ENCODE measurements at places on chromosomes 7 and 10.

- no peaks in the 10 kb centered on the region for H3K27me3 ChIP-seq
- peak overlapping the region; percentile 91 for H3K27ac ChIP-seq
- H3K36me3 ChIP-seq: no peaks in the 10 kb centered on the region
- H3K4me1 ChIP-seq: peaks cover 36% of the 10 kb centered on the region
Measured at GRCh38 chr10:11167233-11167966, 149.7 kb downstream of the CELF2 start.

DNA sequence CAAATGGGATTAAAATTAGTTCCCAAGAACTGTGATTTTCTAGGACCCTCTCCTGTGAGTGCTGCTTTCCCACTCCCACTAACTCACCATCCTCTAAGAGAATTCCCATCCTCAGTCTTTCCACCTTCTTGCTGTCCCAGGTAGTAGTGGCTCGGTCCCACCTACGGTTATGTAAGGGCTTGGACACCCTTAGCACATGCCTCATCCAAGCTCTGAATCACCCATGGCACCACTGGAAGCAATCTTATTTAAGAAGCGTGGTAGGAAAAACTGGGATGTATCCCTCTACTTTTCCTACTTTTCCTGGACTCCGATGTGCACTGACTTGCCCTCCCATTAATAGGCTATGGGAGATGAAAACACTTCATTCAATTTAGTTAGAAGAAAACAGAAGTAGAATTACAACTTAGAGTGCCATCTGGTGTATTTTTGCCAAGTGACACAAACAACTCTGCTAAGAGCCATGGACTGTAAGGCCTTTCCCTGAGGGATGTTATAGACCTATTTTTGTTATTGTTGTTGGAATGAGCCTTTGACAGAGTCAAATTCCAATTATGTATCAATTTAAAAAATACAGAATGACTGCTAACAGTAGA lies 13.7 kb upstream of the ANKRD22 start:
- H3K27me3 ChIP-seq: no peaks in the 10 kb centered on the region
- H3K4me3 ChIP-seq: no peak overlapping the region
- no peaks in the 10 kb centered on the region for H3K36me3 ChIP-seq
- H3K27ac ChIP-seq: no peak overlapping the region

DNA sequence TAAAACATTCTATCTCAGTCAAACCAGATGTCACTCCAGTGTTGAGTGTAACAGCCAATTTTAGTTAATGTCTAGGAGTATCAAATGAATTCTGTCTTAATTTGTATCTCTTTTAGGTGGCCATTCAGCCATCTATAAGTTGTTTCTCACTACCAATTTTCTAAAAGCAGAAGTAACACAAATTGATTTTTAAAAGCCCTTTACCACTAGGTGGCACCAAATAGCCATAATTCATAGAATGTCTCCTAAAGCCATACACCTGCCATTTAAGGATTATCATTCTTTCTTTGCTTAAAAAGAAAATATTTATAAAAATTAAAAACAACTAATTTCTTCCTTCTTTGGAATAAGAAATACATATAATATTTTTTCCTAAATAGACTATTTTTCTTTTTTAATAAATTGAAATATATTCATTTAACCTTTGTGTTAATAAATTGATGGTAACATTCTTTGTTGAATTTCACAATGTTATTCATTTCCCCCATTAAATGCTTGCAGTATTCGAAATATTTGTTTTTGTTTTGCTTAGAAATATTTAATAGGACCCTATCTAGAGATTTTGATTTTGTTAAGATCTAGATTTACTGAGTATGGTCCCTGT lies 107.8 kb upstream of the PPP1R3A start:
- no peak overlapping the region for H3K27ac ChIP-seq
- H3K4me3 ChIP-seq: no peak overlapping the region
- H3K36me3 ChIP-seq: no peaks in the 10 kb centered on the region
- no peaks in the 10 kb centered on the region for H3K4me1 ChIP-seq
- no peaks in the 10 kb centered on the region for H3K27me3 ChIP-seq

DNA sequence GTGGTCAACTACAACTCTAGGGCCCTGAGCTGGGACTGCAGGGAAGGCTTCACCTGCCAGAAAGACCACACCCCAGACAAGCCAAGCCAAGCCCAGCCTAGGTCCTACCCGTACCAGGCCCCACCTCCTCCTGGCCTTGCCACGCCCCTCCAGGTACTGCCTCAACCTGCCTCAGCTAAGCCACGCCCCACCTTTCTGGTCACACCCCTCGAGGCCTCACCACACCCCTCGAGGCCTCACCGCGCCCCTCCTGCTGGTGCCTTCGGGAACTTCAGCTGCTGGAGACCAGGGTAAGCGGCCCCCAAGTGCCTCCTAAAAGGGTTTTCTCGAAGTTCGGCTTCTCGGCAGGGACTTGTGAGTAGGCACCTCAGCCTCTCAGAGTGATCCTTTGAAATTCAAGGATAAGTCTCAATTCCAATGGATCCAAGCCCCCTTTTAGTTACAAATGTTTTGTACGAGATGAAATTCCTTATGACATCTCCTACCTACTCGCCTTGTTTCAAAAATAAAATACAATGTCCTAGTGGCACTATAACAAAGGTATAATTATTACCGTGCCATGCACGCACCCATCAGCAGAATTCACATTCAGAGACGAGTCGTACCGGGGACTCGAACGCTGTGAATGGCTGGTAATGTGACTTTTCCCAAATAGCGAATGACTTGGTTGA lies 171.2 kb downstream of the ARHGAP21 start:
- H3K27ac ChIP-seq: no peak overlapping the region
- H3K27me3 ChIP-seq: no peaks in the 10 kb centered on the region
- peaks cover 8% of the 10 kb centered on the region for H3K36me3 ChIP-seq

- H3K36me3 ChIP-seq: no peaks in the 10 kb centered on the region
- H3K4me1 ChIP-seq: peaks cover 75% of the 10 kb centered on the region
- no peak overlapping the region for H3K27ac ChIP-seq
- no peak overlapping the region for H3K4me3 ChIP-seq
- no peak for DNase-seq
Measured at GRCh38 chr7:139771001-139771956, 6.5 kb downstream of the HIPK2 start.

DNA sequence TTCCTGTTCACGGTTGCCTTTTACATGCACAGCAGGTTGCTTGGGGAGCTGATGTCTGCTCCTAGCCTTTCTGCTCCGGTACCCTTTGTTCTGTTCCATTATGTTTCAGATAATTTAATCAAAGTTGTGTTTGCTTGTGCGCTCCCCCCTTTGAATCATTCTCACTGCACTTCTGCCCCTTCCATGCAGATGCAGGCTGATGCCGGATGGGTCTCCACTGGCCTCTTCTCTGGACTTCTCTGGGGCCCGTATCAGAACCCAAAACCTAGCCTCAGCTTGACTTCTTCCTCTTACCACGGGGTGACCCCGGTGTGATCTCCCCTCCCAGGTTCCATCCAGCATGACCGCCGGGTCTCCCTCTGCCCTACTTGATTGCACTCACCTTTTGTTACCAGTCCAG lies 272.0 kb downstream of the DPP6 start:
- H3K27ac ChIP-seq: no peak overlapping the region
- H3K27me3 ChIP-seq: no peaks in the 10 kb centered on the region
- no peaks in the 10 kb centered on the region for H3K4me1 ChIP-seq
- H3K4me3 ChIP-seq: no peak overlapping the region
- no peaks in the 10 kb centered on the region for H3K36me3 ChIP-seq
- DNase-seq: no peak

GRCh38 chr10:109899356-109900331 lies 23.7 kb downstream of the XPNPEP1 start:
- no peak for DNase-seq
- H3K36me3 ChIP-seq: no peaks in the 10 kb centered on the region
- no peaks in the 10 kb centered on the region for H3K27me3 ChIP-seq
- no peak overlapping the region for H3K4me3 ChIP-seq

DNA sequence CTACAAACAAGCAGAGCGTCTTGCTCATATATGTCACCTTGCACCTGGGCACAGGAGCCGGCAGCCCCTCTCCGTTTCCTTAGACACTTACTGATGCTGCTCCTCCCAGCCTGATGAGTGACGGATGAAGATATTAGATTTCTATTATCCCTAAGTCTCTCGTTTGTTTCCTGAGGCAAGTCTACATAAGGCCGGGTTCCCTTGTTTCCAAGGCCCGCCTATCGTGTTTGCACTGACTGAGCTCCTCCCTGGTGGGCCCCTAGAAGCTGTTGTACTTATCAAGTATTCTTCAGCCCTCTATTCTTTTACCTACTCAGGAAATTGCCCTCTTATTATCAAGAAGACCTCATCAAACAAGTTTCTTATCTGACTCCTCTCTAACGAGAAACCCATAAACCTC lies 18.5 kb downstream of the SH3PXD2A start:
- H3K27me3 ChIP-seq: no peaks in the 10 kb centered on the region
- H3K27ac ChIP-seq: peak overlapping the region; percentile 14
- no peak overlapping the region for H3K4me3 ChIP-seq
- H3K4me1 ChIP-seq: peaks cover 83% of the 10 kb centered on the region
- H3K36me3 ChIP-seq: no peaks in the 10 kb centered on the region
- DNase-seq: no peak

- no peaks in the 10 kb centered on the region for H3K36me3 ChIP-seq
- no peaks in the 10 kb centered on the region for H3K4me1 ChIP-seq
- no peaks in the 10 kb centered on the region for H3K27me3 ChIP-seq
- no peak for DNase-seq
- H3K4me3 ChIP-seq: no peak overlapping the region
Measured at GRCh38 chr10:115580239-115580638, 487.1 kb downstream of the ATRNL1 start.

- peaks cover 5% of the 10 kb centered on the region for H3K27me3 ChIP-seq
- H3K27ac ChIP-seq: no peak overlapping the region
- H3K36me3 ChIP-seq: no peaks in the 10 kb centered on the region
- H3K4me1 ChIP-seq: no peaks in the 10 kb centered on the region
- no peak overlapping the region for H3K4me3 ChIP-seq
Measured at GRCh38 chr10:127492607-127493250, 56.4 kb upstream of the NPS start.
